ENCODE measurements at places on chromosomes 2 and 18. TPM values are rescaled to one million over a fixed set of nuclear protein-coding genes. Genes with fewer than 3 reads are reported as not detected.

DNA sequence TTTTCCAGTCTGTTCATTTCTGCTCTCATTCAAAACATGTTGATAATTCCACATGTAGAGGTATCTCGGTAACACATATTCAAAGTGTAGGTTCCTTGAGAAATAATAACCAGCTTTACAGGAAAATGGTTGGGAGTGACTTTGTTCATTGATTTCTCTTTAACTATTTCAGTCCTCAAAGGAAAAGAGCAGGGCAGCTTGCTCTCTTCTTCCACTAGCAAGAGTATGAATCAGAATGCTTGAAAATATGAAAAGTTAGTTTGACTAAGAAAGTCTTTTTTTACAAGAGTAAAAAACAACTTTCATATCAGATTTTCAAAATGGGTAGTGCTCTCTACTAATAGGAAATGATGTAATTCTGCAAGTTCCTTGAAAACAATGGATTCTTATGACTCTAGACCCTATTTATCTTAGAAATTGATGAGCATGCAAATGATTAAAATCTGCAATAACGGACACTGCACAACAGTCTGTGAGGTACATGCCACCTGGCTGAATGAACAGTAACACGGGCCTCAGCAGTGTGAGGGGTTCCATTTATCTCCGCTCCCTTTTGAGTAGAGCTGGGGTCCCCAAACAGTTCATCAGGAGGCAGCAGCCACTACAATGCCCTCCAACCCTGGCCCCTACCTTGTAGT is 65.6 kb downstream of the IRS1 start:
- H3K4me1 ChIP-seq = peaks cover 3% of the 10 kb centered on the region
- H3K27ac ChIP-seq = no peak overlapping the region
- no peak for DNase-seq
- H3K4me3 ChIP-seq = no peak overlapping the region
- peaks cover 2% of the 10 kb centered on the region for H3K36me3 ChIP-seq

GRCh38 chr2:151280271-151280670 is 9.2 kb downstream of the NMI start:
- no peak overlapping the region for H3K27ac ChIP-seq
- peaks cover 35% of the 10 kb centered on the region for H3K36me3 ChIP-seq
- no peaks in the 10 kb centered on the region for H3K27me3 ChIP-seq

- H3K4me1 ChIP-seq = no peaks in the 10 kb centered on the region
- no peak for DNase-seq
- no peaks in the 10 kb centered on the region for H3K36me3 ChIP-seq
- peaks cover 11% of the 10 kb centered on the region for H3K27me3 ChIP-seq
- H3K4me3 ChIP-seq = no peak overlapping the region
Observed at GRCh38 chr18:5467671-5468070, 76.1 kb downstream of the EPB41L3 start.

GRCh38 chr2:11807156-11808015 is 61.0 kb downstream of the LPIN1 start:
- no peaks in the 10 kb centered on the region for H3K27me3 ChIP-seq
- DNase-seq = peak; percentile 63
- peaks cover 52% of the 10 kb centered on the region for H3K36me3 ChIP-seq
- H3K4me1 ChIP-seq = peaks cover 11% of the 10 kb centered on the region

DNA sequence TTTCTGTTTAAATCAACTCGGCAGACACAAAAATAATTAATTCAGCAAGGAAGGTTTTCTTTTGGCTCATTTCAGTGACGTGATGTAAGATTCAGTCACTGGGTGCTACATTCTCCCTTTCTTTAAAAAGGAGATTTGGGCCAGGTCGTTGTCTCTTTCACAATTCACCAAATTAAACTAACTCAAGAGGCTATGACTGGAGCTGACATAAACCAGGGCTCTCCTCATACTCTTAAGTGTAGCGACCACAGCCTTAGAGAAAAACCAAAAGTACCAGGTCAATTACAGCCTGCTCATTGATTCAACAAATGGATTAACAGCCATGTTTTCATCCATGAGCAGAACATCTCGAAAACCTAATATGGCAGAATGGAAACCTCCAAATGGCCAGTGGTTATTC is 85.7 kb downstream of the PAX3 start:
- H3K27ac ChIP-seq = no peak overlapping the region
- H3K4me3 ChIP-seq = no peak overlapping the region
- H3K36me3 ChIP-seq = no peaks in the 10 kb centered on the region

The SOX11 gene
- total RNA-seq = not detected
